ENCODE measurements at places on chromosomes 16 and 17.

- DNase-seq: peak; percentile 99
These were observed at the start of gene KRTAP2-3 for GRCh38 chr17:41060052-41060604. TSS of gene KRTAP2-3 (minus strand) at chr17:41060114. CDS start at chr17:41060050, 64 bp downstream.

DNA sequence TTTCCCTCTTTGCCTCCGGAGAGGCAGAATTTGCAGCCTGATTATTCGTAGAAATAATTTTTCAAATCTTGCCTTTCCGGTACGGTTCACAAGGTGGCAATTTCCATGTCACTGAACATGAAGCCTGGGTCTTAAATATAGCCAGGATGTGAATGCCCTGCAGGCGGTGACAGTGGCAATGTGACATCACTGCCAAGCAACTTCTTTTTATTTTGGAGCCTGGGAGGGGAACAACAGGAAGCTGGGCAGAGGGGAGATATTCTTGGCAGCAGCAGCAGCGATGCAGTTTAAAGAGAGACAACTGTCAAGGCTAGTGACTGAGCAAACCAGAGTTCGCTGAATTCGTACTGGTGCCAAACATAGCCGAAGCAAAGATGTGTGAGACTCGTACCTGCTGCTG, 171.1 kb downstream of the SNX29 start:
- DNase-seq: no peak

- DNase-seq: peak; percentile 99
These were observed 93.4 kb upstream of the TNRC6A start for GRCh38 chr16:24635900-24636610.

- peak; percentile 54 for DNase-seq
These were observed 136.0 kb upstream of the C17orf78 start for GRCh38 chr17:37239690-37240334.

GRCh38 chr17:49574323-49574781, 1.3 kb upstream of the NXPH3 start:
- no peak for DNase-seq

DNA sequence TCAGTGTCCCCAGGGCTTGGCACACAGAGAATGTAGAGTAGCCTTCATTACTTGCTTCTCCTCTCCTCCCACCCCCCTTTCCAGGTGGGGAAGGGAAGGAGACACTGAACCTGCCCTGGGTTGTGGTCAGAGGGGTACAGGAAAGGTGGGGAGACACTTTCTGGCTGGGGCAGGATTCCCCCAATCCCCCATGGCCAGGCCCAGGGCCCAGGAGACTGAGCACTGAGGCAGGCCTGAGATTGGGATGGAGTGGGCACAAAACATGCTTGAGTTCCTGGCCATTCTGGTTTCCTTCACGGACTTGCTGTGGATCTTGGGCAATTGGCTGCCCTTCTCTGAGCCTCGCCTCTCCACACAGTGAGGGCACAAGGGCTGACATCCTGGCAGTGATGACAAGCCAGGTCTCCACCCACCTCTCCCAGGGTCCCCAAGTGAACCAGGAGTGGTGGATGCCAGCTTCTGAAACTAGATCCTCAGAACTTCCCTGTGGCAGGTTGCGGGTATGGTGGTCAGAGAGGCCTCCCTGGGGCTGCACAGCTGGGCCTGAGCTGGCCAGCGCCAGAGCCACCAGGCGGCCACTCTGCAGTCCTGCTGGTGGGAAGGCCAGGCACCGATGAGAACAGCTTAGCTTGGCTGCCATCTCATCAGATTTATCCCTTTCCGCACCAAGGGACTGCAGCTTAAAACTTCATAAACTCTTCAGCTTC, 9.3 kb downstream of the ZNF629 start:
- DNase-seq: no peak

DNA sequence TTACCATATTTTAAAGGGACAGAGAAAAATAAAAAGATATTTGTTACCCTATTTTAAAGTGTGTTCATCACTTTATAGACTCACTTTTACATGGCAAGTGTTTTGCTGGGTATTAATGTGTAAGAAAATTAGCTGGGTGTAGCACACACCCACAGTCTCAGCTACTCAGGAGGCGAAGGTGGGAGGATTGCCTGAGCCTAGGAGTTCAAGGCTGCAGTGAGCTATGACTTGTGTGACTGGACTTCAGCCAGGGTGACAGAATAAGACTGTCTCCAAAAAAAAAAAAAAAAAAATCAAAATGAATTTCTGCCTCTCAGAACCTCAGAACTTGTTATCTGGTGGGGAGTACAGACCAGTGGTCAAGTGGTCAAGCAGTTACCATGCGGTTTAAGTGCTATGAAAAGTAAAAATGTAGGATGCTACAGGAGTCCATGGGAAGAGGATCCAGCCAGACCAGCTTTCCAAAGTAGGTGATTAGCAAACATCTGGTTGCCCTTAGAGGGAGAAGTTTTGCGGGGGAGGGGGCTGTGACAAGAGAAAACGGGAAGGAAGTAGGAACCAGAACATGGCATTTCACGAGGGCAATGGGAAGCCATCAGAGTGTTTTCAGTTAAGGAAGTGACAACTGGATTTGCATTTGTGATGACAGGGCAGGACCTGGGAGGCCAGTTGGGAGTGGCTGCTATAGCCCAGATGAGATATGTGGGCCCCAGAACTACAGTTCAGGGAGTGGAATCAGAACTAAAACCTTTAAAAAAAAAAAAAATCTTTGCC, 13.9 kb downstream of the CNEP1R1 start:
- no peak for DNase-seq

GRCh38 chr17:36657763-36658490, 56.5 kb downstream of the MRM1 start:
- DNase-seq: no peak

DNA sequence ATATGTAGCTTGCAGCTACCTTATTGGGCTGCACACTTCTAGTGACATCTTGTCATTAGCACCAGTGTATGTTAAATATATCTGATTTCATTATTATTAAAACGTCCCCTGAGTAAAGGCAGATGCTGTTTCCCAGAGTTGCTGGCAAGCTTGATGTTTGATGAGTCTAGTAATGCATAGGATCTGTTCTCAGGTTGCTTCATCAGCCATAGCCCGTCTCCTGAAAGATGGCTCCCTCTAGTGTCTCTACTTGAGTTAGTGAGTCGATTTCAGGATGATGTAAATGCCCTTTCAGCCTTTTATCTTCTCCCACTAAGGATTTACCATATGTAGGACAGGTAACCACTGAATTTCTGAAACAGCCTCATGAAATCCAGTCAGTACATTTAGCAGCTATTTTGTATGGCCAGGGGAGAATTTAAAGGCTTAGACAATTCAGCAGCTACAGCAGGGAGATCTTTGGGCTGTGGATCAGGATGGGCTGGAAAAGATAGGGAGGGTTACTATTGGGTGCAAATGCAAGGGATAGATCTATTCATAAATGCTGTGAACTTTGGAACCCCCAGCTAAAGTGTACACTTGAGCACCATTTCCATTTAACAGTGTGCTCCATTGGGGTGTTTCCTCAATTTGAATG, 376.3 kb downstream of the CNTNAP4 start:
- DNase-seq: peak; percentile 3

- DNase-seq: no peak
These were observed 32.8 kb downstream of the TMEM186 start for GRCh38 chr16:8764525-8765250.

DNA sequence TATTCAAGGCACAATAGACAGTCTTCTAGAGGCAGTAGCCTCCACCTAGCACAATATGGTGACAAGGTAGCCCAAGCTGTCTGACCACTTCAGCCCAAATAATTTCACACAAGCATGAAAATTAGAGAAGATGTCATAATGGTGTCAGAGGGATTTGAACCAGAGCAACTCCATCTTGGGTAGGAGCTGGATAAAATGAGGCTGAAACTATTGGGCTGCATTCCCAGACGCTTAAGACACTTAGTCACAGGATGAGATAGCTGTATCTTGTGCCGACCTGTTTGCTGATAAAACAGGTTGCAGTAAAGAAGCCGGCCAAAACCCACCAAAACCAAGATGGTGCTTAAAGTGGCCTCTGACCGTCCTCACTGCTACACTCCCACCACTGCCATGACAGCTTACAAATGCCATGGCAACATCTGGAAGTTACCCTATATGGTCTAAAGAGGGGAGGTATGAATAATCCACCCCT, 192.6 kb downstream of the CPPED1 start:
- no peak for DNase-seq

DNA sequence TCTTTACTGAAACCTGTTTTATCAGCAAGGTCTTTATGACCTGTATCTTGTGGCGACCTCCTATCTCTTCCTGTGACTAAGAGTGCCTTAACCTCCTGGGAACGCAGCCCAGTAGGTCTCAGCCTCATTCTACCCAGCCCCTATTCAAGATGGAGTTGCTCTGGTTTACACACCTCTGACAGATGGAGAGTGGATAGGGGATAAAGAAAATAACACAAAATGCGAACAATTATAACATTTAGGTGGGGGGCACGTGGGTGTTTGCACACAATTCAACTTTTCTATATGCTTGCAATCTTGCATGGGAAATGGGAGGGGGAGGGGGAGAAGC, 83.3 kb downstream of the RMI2 start:
- DNase-seq: no peak

- no peak for DNase-seq
These were observed 108.2 kb downstream of the RPTOR start for GRCh38 chr17:80652756-80653330.

GRCh38 chr16:53356478-53357207, 77.6 kb upstream of the RBL2 start:
- no peak for DNase-seq

- no peak for DNase-seq
These were observed 393.4 kb downstream of the SEC14L1 start for GRCh38 chr17:77534137-77534536.

- peak; percentile 96 for DNase-seq
These were observed at the start of gene SLFN11 for GRCh38 chr17:35373534-35373983. TSS of gene SLFN11 (minus strand) at chr17:35373621. CDS start at chr17:35363807, 9,814 bp downstream.
